Astrocyte (in vitro differentiated cells and primary cell): ENCODE measurements at places on chromosomes 13 and 19.

DNA sequence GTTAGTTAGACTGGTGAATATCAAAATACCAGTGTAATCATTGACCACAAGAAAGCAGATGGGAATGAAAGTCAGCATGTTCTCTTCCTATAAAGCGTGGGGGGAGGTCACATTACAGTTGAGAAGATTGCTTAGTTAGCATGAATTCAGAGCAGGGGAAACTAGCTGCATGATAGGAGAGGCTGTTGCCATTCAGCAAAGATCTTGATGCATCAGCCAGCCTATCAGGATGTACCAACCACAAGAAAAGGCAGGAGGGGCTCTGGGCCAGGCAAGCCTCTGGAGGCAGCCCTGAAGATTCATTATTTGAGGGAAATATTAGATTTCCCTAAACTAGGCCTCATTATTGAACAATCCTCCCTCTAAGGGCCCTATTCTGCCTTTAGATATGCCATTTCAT lies 5.0 kb upstream of the MTMR6 start:
- H3K36me3 ChIP-seq, result no peaks in the 10 kb centered on the region
- peaks cover 17% of the 10 kb centered on the region for H3K27me3 ChIP-seq
- no peaks in the 10 kb centered on the region for H3K4me1 ChIP-seq
- peak; percentile 18 for DNase-seq
- no peak overlapping the region for H3K4me3 ChIP-seq
- no peak overlapping the region for H3K27ac ChIP-seq

- no peak overlapping the region for H3K4me3 ChIP-seq
- no peaks in the 10 kb centered on the region for H3K36me3 ChIP-seq
- no peak overlapping the region for H3K27ac ChIP-seq
These were observed 3.4 kb downstream of the URI1 start for GRCh38 chr19:29945433-29945832.

DNA sequence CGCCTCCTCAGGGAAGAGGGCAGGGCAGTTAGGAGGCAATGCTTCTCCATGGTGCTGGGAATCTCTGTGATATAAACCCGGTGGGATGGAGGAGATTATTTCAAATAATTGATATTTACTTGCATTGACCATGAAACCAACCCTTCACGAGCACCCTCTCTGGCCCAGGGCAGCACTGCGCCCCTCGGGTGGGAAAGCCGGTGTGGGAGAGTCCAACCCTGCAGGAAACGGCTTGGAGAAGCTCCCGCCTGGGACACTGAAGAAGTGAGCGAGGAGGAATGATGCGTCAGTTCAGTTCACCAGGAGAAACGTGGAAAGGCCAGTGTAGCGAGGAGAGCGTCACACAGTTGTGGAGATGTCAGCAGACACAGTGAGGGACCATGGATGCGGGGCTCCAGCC lies 99.9 kb downstream of the COL4A2 start:
- peaks cover 8% of the 10 kb centered on the region for H3K36me3 ChIP-seq
- H3K27ac ChIP-seq, result peak overlapping the region; percentile 85
- no peaks in the 10 kb centered on the region for H3K27me3 ChIP-seq
- peaks cover 94% of the 10 kb centered on the region for H3K4me1 ChIP-seq
- no peak for DNase-seq

GRCh38 chr13:110185696-110186095 lies 121.3 kb downstream of the COL4A1 start:
- DNase-seq, result peak; percentile 96
- no peaks in the 10 kb centered on the region for H3K27me3 ChIP-seq
- peak overlapping the region; percentile 48 for H3K27ac ChIP-seq
- peaks cover 76% of the 10 kb centered on the region for H3K36me3 ChIP-seq
- H3K4me1 ChIP-seq, result peaks cover 34% of the 10 kb centered on the region

- no peaks in the 10 kb centered on the region for H3K27me3 ChIP-seq
- H3K27ac ChIP-seq, result no peak overlapping the region
- H3K36me3 ChIP-seq, result no peaks in the 10 kb centered on the region
These were observed 25.9 kb downstream of the GRIN2D start for GRCh38 chr19:48419158-48419920.

- no peak for DNase-seq
- H3K27ac ChIP-seq, result no peak overlapping the region
- no peaks in the 10 kb centered on the region for H3K36me3 ChIP-seq
- H3K4me3 ChIP-seq, result no peak overlapping the region
- no peaks in the 10 kb centered on the region for H3K4me1 ChIP-seq
These were observed 619.6 kb downstream of the KCTD12 start for GRCh38 chr13:76266561-76266960.

DNA sequence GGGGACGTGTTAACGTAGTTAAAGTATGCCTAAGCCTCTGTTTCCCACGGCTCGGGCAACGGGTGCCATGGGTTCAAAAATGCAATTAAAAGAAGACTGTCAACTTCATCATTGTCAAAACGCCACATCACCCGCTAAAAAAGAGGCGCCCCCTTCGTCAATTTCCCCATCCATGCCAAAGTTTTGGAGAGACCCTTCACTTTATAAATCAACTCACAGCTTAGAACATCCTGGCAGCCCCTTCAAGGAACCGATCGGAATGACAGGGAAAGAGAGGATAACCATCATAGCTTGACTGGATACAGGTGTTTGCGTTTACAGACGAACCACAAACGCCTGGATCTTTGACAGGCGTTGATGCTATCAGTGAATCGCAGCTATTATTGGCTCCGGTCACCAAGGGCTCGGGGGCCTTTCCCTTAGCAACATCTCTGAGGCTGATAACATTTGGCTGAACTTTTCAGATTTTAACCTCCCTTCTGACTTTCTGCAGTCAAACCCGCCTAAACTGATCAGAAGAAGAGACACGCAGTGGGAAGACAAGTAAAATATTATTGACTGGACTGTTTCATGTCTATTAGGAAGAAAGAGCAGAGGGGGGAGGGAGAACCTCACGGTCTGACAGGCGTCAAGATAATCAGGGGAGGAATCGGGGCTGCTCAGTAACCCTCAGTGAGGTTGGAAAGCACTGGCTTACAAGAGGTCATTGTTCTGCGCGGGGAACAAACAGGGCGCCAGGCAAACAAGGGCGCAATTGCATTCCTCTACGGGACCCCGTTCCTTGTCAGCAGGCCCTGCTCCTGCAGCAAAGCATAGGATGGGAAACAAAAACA lies 322.5 kb upstream of the ZNF507 start:
- H3K4me3 ChIP-seq, result no peak overlapping the region
- DNase-seq, result no peak
- no peak overlapping the region for H3K27ac ChIP-seq
- no peaks in the 10 kb centered on the region for H3K4me1 ChIP-seq

DNA sequence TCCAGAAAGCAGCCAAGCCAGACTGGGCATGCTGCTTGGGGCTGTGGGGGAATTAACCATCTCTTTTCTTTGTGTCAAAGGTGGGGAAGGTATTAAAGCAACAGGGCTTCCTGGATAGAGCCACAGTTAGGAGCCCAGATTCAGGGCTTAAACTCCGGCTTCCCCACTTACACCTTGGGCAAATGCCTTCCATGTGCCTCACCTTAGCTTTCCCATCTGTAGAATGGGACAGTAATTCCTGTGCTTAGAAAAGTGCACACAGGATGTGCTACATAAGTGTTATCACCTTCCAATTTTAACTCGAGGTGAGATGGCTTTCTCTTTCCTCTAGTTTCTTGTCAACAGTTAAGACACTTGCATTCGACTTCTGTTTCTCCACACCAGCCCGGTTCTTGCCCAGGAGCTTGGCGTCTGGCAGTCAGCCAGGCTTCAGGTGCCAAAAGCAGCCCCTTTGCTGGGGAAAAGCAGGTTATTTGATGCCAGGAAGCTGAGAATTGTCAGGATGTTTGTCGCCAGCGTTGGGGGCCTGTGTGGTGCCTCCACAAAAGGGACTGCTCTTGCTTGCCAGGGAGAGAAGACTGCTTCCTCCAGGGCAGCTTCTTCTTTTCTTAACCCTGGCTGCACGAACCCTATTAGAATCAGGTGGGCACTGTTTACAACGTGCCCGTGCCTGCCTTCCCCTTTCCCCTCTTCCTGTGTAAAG lies 79.2 kb downstream of the SIPA1L3 start:
- no peak overlapping the region for H3K4me3 ChIP-seq
- DNase-seq, result no peak
- H3K36me3 ChIP-seq, result no peaks in the 10 kb centered on the region
- no peaks in the 10 kb centered on the region for H3K27me3 ChIP-seq
- no peak overlapping the region for H3K27ac ChIP-seq
